Activated T-helper 17 cell treated with anti-CD3 and anti-CD28 coated beads, Interleukin-2, amount 50 U/mL, for 72 hours (primary cell): ENCODE measurements at places on chromosomes 2 and 18. TPM values are rescaled to one million over a fixed set of nuclear protein-coding genes. Genes with fewer than 3 reads are reported as not detected.

Gene REG3G
- not detected for total RNA-seq

Gene TCF7L1
- total RNA-seq: not detected

Gene KIAA1328
- total RNA-seq: 12.5 TPM

Gene AOX1
- total RNA-seq: 0.04 TPM

Gene ZNF521
- total RNA-seq: not detected

Gene CDH19
- total RNA-seq: not detected

Gene APOB
- total RNA-seq: not detected

DNA sequence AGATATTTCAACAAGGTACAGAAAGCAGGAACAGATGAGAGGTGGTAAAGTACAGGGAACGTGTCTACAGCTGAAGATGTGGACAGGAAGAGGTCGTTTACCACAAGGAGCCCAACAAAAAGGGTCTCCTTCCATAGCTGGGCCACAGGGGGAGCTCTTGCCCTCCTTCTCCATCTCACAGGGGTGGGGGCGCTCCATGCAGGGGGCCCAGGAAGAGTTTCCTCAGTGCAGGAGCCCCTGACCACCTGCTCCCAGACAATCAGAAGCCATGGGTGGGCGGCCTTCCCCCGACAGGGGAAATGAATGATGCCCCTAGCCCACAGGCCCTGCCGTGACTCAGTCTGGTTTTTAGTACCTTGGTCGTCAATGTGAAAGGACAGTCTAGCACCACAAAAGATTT is 163.6 kb upstream of the ZNF516 start:
- ATAC-seq: peak; percentile 83

GRCh38 chr18:70578480-70578879 is 289.6 kb downstream of the SOCS6 start:
- no peak for ATAC-seq

GRCh38 chr2:198316852-198317396 is 512.5 kb downstream of the PLCL1 start:
- ATAC-seq: no peak

DNA sequence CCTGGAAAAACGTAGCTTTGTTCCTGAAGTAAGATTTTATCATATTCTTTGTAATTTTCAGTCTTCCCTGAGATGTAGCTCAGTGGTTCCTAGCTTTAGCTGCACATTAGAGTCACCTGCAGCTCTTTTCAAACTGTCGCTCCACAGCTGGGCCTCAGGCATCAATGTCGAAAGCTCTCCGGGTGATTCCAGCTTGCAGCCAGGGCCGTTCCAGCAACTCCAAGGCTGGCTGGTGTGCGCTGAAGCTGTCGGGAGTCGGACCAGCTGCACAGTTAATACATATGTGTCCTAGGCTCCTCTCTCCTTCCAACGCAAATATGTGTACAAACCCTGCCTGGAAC is 609 bp upstream of the ZNF2 start:
- peak; percentile 15 for ATAC-seq

DNA sequence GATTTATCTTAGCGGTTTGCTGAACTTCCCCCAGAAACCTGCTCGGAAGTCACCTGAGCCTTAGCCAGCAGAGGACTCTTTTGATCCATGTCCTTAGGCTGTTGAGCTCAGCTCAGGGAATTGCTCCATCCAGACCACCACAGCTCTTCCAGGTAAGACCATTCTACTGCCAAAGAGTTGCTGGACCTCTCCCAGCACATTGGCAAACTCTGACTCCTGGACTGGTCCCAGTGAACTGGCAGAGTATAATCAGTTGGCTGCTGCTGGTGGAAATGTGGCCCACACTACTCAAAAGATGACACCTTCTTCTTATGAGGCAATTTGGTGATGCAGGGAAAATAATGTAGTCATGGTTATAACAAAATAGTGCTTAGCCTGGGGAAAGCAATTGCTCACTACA is 308.8 kb upstream of the FIGN start:
- no peak for ATAC-seq

DNA sequence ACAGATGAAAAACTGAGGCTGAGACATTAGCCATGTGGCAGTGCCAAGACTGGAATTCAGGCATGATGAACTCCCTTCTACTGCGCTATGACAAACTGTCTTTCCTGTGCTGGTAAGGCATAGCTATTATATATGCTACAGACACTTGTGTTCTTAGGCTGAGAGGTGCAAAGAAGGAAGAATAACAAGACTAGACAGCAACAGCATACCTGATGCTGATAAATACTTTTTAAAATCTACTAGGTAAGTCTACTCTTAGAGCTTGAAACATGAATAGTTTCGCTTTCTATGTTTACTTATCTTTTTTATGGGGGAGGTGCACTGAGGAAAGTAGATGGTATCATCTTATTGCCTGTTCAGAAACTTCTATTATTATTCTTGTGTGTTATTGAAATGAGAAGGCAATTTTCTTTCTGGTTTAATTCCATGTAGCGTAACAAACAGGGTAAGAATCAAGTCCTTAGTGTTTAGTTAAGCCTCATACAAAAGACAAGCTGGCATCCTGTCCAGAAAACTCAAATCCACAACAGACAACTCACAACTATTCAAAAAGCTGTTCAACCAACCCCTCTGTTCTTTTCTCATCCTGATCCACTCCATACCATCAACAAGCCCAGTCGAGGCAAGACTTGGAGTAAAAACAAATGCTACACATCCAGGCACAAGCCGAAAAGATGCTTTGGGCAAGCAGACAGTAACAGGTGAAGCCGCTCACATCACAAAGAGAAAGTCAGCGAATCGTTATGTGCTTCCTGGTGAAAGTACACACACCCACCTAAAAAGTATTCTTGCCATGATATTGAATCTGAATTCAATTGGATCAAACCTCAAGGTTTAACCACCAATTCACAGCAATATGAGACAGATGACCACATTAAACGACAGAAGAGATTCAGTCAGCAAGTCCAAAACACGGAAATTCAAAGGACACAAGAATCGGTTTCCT is 1.5 kb downstream of the TTC32 start:
- peak; percentile 18 for ATAC-seq

GRCh38 chr2:221563270-221563985 is 8.7 kb downstream of the EPHA4 start:
- no peak for ATAC-seq

GRCh38 chr2:237530472-237531433 is 35.6 kb upstream of the PRLH start:
- no peak for ATAC-seq

DNA sequence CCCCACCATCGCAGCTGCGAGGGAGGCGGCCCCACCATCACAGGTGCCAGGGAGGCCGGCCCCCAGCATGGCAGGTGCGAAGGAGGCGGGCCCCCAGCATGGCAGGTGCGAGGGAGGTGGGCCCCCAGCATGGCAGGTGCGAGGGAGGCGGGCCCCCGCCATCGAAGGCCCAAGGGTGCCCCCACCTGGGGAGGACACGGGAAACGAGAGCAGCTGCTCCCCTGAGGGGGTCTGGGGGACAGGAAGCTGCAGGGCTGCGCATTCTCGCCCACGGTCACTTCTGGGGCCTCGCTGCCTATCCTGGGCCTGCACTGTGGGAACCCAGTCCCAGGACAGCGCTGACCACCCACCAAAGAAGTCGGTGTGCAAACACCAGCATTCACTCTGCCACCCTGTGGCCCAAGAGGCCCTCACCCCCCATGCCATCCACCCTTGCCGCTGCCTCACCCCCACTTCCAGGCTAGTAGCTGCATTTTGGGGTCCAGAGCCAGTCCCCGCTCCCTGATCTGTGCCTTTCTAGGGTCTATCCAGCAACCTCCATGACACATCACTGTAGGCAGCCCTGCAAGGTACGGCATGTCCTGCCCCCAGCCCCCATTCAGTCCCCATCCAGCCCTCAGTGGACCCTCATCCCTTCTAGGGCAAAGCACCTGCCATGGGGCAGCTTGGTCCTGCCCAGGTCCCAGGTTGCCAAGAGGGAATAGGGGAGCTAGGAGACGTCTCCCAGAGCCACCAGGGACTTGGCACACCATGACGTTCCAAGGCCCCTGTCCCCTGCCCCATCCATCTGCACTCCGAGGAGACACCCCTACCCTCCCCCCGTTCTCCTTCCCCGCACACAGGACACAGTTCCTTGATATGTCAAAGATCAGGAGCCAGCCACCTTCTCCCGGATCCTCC is 24.0 kb upstream of the GPC1 start:
- no peak for ATAC-seq

DNA sequence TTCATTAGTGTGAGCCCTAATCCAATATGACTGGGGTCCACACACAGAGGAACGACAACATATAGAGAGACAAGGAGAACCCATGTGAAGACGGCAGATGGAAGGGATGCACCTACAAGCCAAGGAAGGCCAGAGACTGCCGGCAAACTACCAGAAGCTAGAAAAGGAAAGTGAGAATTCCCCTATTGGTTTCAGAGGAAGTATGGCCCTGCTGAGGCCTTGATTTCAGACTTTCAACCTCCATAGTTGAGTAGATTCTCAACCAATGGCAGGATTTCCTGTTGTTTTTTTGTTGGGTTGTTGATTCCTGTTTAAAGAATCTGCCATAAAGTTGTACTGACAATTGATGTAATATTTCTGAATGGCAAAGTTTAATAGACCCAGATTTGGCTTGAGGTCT is 241.5 kb downstream of the SATB2 start:
- ATAC-seq: no peak

DNA sequence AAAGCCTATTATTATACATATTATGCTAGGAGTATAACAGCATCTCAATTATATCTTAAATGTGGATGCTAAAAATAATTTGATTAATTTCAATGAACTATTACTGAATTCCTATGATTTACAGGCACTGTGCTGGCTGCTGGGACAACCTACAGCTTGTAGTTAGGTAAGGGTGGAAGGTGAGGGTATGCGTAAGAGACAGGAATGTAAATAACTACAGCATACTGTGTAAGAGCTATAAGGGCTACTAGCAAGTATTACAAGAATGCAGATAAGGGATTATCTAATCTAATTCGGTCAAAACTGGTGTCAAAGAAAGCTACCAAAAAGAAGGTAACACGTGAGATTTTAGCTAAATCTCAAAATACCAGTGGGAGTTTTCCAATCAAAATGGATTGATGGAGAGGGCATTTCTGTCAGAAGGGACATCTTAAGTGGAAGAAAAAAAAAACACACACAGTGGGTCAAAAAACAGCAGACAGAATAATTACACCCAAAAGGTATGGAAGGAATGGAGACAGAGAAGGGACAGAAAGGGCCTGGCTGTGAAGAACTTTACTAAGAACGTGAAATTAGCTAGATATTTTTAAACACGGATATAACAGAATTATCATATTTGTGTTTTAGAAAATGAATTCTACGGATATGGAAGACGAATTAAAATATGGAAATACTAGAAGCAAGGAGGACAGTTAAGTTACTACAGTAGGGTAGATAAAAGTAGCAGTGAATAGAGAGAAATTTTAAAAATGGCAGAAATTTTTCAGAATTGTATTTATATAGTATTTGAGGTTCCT is 47.1 kb downstream of the STRN start:
- ATAC-seq: no peak

DNA sequence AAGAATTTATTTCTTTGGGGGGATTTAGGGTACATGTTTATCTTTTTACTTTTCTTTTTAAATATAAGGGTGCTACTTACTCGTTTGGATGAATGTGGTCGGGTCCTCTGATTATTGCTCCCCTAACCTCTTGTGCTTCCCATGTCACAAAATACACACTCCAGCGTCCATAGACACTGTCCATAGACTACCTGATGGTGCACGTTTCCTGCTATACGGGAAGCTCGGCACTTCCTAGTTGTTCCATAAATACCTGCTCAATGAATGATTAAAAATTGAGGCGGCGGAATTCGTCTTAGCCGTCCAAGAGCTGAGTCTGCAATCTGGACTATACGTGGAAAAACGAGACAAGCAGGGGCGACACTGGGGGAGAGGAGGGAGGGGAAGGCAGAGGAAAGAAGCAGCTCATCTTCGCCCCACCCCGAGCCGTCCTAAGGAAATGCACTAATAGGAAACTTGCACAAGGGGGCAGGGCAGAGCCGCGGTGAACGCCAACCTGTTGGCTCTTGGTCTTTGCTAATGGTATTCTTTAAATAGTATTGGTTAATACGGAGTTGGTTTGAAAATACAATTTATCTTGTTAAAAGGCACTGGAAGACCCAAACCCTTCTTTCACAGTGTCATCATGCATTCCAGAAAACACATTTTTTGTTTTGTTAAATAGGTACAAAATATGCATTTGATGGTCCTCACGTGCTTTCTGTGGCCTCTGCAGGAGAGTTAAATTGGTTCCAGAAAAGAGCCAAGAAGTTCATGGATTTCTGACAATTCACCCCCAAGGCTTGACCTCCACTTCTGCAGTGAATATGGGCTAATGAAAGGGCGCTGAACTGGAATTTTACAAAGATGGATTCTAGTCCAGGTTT is 73.0 kb upstream of the KCTD1 start:
- ATAC-seq: no peak

GRCh38 chr2:233189025-233189424 is 62.4 kb upstream of the ATG16L1 start:
- no peak for ATAC-seq

DNA sequence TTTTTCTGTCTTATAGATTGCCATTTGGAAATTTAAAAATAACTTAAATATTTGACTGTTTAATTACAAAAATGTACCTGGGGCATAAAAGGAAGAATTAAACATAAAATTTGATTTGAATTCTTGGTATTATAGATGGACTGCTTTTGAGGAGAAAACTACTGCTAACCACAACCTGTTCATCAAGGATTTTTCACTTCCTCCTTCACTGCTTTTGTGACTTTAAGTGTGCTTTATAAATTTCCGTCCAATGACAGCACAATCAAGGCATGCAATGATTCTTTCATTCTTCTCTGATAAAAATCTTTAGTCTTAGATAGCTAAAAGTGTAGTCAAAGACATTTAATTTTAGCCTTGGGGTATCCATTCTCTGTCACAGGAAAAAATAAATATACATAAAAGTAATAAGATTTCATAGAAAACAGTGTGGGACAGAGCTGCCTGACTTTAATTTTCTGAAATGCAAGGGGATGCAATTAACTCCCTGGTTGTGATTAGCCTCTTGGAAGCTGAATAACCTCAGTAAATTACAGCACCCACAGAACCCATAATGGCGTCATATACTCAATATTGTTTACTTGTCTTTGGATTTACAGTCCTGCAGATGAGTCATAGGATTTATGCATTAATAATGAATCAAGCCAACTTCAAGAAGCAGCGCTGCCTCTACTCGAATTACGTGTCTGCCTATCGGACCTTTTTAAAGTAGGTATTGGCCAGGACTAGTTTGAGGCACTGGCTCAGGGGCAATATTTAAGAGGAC is 587.9 kb downstream of the NRXN1 start:
- no peak for ATAC-seq

- no peak for ATAC-seq
Observed at GRCh38 chr2:49110571-49110970, 43.7 kb downstream of the FSHR start.

DNA sequence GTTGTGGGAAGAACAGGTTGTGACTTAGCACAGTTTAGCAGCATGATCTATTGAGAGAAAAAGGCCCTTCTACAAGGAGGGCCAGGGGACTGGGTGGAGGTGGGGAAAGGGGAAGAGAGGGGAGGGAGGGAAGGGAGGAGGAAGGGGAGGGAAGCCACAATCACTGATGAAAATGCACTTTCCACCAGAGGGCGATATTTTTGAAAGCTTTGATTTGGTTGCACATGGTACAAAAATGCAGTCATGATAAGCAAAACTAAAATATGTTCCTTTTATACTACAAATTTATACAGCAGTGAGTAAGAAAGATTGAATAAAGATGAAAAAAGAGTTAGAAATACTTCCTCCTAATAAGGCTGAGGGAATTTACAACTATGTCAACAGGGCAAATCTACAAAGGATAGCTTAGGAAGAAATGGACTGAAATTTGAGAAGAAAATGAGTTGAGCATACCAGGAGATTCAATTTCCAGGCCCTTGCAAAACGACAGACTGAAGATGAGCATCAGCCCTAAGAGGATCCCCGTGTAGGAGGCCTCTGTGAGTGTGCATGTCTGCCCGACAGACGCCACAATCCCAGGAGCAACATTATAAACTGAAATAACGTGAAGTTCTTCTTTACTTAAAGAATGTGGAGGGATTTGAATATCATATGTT is 17.2 kb downstream of the SH3YL1 start:
- ATAC-seq: no peak
